ENCODE measurements at places on chromosomes 1 and 21.

GRCh38 chr1:98292994-98293393, 368.5 kb upstream of the SNX7 start:
- no peak for DNase-seq

DNA sequence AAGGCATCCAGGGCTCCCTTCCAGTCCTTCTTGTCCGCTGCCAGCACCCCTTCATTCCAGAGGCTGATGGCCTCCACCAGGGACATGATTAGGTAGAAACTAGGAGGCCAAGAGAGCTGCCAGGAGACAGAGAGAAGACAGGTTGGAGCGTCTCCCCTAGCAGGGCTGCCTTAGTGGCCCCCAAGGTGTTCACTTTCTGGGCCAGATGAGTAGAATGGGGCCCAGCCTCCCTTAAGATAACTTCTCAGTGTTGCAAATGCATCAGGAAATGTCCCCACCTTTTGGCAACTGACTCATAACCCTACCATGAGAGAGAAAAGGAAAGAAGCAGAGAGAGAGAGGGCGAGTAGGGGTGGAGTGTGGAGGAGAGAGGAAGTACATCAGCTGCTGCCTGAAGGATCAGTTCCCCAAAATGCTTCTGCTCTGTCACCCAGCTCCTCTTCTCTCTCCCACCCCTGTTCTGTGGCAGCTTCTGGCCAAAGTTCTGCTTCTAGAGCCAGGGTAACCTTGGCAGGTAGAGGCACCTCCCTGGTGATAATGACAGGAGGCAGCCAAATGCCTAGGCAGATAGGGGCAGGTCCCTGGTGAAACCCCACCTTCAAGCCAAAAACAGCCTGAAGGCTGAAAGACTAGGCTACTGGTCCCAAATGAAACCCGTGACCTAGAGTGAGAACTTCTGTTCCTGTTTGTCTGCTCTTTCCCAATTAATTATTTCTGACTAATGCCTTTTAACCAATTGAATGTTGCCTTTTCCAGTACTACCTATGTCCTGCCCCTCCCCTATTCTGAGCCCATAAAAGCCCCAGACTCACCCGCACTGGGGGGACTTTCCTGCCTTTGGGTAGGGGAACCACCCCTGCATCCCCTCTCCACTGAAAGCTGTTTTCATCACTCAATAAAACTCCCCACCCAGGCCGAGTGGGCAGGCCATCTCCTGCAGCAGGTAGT, at the start of gene NCF2:
NCF2 (minus strand) TSS at position 216 of the 948 bp plus-strand sequence; CDS start at position 86, 130 bp downstream.
- peak; percentile 26 for DNase-seq

DNA sequence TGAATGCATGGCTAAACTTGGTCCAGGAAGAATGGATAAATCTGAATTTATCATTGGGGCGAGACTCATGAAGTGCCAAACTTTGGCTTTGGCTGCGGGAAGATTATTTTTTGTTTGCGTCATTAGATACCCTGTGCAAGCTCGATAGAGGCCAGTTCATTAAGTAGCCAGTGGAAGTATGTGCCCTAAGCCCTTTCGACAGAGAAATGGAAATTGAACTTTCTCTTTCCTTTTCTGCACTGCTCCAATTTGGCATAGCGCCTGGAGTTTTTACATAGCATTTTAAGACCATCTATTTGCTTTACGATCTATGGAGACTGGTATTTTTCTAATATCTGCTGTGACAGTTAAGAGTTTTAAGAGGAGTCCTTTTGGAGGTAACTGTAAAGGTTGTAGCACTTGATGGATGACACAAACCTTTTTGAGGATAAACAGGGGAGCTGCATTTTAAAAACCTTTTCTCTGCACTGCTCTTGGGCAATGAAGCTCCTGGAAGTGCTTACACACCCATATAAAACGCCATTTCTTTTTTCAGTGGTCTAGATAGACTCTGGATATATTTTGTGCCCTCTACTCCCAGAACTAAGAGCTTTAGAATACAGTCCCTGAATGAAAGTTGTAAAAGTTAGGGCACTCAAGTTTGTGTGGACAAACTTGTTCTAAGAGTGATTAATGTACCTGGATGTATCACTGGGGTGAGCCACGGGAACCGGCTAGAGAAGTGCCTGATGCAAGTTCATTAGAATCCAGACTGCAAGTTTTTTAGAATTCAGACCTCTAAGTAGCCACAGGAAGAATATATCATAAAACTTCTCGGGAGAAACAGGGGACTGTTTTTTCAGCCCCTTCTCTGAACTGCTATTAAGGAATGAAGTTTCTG, 41.3 kb upstream of the CFHR3 start:
- DNase-seq = no peak

DNA sequence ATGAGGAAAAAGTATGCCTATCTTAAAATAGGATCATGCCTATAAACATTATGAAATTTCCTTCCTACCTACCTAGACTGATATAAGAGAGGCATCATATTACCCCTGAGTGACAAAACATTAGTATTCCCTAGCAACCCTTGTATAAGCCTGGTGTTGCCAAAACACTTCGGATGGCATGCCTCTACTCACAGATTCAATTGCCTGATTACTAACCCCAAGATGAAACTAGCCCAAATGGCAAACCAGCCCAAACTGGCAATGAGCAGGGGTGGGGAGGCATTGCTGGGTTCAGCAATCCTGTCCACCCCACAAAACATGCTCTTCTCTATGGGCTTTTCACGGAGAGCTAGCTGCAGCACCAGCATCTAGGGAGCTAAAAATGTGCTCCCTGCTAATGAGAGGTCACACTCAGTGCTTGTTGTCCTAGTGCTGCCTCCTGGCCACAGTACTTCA, 13.9 kb downstream of the PALMD start:
- no peak for DNase-seq

- DNase-seq = peak; percentile 63
Measured at GRCh38 chr1:91617285-91617765, 116.7 kb downstream of the CDC7 start.

Measured in testis (tissue), 5 donors.